Stomach (tissue), 19 donors: ENCODE measurements at places on chromosomes 6 and 20.
A peak's percentile ranks its signal among the peaks of the same experiment; 100 is the strongest.

DNA sequence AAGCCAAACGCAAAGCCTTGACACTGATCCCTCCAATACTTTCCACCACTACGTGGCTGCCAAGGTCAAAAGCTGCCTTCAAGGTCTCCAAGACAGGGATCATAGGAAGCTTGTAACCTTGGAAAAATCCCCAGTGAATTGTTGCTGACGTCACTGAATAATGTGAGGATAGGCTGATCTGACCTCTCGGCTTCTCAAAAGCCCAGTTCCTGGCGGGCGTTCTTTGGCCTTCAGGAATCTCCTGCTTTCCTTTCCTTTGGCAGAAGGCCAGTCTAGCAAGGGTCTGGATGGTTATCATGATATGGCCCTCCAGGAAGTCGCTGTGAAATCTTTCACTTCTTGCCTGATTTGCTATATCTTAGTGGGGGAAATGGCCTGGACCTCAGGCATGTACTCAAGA lies 61.4 kb upstream of the TNFAIP3 start:
- DNase-seq = peak; percentile 45

- no peak for DNase-seq
Observed at GRCh38 chr6:150697515-150697914, 97.8 kb downstream of the PLEKHG1 start.

- no peak for DNase-seq
Observed at GRCh38 chr6:138575257-138575656, 76.0 kb upstream of the NHSL1 start.

GRCh38 chr6:139533573-139534471 lies 159.4 kb upstream of the CITED2 start:
- peak; percentile 55 for DNase-seq

DNA sequence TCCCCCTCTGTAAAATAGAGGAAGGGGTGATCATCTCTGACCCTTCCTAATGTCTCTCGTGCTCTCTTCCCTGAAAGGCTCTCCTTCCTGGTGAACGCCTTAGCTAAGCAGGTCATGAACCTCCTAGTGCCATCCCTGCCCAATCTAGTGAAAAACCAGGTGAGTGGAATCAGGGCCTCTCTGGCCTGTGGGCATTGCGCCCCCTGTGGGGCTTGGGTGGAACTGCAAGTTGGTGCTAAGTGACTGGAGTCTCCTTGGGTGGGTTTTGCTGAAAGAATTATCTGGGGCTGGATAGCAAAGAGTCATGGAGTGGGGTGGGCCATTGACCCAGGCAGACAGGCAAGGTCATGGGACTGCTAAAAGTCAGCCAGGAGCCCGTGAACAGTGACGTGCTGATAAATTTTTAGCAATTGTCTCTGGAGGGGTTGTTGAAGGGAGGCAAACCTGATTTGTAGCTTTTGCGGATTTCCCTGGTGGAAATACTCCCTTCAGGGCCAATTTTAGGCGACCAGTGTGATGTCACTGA lies 8.9 kb downstream of the BPIFB1 start:
- DNase-seq = peak; percentile 70

- DNase-seq = no peak
Observed at GRCh38 chr20:47674145-47674544, 111.1 kb downstream of the SULF2 start.

- no peak for DNase-seq
Observed at GRCh38 chr6:6798448-6798860, 209.9 kb downstream of the LY86 start.

DNA sequence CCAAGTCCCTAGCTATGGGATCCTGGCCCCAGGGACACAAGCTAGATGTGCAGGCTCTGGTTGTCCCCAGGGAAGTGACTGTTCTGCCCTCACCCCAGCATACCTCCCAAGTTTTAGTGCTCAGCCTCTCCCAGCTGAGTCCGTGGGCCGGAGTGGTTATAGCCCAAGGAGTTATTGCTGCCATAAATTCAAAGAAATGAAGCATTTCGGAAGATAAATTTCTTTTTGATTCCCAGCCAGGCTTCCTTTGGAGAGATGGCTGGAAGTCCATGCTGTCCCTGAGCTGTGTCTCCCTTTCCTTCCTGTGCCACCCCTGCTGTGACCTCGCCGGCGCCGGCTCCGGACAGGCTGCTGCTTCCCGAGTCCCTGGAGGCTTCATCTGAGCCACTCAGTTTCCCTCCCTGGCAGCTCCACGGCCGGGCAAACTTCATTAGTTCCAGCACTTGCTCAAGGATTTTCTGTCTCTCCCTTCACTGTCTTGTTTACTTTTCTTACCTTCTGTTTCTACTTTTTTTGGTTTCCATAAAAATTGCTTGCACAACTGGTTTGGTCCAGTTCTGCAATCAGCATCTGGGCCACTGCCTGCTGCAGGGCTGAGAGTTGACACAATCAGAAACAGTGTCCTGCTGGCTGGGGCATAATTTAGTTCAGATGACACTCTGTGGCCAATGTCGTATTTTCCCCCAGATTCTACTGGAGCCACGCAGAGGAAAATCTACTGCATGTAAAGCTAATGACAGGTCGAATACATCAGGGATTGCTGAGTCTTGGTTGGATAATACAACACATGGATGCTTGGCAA lies 225.5 kb downstream of the SYNDIG1 start:
- peak; percentile 17 for DNase-seq

- DNase-seq = no peak
Observed at GRCh38 chr6:1240766-1241318, 71.1 kb upstream of the FOXQ1 start.

DNA sequence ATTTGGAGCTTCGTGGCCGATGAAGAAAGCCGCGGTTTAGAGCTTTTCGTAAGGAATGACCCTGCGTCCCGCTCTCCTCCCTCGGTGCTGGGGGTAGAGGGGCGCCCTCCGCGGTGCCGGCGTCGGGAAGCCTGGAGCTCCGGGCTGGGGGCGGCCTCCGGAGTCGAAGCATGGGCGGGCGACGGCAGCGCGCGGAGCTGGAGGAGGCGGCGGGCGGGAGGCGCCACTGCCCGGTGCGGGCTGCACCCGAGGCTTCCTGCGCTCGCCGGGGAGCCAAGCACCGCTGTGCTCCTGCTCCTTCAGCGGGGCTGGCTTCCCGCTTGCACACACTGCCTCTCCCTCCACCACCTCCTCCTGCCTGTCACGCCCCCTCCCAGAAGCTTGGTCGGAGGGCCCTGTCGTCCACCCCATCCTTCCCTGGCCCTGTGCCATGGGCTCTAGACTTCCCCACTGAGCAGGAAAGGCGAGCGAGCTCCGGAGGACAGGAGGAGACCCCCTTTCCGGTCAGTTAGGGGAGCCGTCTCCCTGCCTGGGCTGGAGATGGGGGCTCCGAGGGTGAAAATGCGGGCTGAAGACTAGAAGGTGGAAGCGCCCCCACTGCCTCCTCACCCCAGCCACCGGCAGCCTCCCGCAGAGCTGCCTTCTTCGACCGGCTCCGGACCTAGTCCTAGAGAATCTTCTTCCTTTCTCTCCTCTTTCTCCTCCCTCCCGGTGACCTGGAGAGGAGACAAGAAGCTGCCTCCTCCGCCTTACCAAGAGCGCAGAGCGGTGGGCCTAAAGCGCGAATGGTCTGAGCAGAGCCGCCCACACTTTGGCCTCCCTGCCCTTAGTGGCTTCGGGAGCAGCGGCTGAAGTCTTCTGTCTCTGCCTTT lies 1.8 kb downstream of the CDH4 start:
- peak; percentile 51 for DNase-seq

GRCh38 chr20:36851490-36851889 lies 24.4 kb upstream of the TLDC2 start:
- DNase-seq = no peak

DNA sequence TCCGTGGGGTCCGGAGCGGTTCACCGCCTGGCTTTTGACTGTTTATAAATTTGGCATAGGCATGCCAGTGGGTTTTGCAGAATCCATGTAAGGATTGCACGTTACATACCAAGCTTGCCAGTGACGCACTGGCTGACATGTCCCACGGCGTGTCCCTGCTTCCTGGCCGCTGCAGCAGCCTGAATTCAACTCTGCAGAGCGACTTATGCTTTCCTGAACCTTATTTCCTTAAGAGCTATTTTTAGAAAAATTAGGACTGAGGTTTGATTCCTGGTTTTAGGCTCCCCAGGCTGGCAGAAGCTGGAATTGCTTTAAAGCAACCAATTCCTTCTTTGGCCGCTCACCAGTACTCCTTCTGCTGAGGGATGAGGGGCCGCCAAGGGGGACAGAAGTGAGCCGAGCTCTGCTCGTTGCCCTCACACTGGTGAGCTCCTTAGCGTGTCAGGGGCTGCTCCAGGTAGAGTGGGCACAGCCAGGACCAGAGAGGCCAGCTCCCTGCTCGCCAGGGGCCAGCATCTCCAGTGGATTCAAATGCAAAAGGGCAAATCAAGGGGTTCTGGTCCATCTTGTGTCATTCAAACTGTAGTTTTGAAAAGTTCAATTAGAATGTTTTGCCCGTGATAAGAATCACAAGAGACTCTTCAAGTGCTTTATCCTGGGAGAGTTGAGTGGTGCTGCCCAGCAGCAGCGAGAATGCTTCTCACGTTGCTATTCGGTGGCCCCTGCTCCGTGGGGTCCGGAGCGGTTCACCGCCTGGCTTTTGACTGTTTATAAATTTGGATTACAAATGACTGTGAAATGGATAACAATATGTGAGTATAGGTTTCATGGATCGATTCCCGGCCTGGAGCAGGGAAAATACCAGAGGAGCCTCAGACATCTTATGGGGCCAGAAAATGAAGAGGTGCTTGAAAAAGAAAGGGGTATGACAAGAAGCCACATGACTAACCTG lies 17.5 kb upstream of the IRF4 start:
- no peak for DNase-seq

DNA sequence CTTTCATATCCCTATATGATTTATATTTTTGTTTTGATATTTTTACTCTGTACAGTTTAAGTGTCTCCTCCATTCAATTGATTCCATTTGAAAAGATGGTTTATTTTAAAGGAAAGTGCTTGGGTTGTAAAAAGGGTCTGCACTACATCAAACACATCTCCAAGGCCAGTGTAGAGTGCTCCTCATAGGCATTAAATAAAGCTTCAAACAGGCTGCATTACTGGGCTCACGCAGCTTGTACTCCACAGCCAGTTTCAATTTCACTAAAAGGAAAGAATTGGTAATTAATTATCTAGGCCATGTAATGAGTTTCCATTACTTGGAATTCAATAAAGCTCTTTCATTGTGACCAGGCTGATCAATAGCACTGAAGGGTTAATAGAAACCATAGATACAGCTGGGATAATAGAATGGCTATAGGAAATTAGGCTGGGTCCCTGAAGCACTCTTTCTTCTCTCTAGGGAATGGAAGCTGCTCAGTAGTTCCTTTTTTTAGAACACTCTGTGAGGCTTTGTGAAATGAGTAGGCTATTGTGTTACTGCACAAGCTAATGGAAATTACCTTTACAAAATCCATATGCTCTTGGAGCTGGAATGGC lies 442.2 kb downstream of the RNF144B start:
- DNase-seq = no peak

- peak; percentile 95 for DNase-seq
Observed at GRCh38 chr20:35575958-35576357, 34.1 kb downstream of the ERGIC3 start.

DNA sequence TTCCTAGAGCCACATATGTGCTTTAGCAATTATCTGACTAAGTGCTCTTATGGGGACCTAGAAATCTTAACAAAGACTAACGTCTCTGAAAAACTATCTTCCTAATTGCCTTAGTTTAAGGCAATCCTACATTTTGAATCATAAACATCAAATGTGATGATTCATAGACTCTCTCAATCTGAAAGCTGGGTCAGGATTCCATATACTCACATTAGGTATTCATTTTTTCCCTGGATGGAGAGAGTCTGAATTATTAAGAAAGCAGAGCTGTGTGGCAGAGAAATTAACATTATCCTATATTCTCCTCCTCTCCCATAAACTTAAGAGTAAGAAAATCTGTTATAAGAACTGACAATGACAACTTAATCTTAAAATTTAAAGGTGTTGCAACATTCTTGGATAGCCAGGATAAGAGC lies 1.6 kb upstream of the PRL start:
- DNase-seq = no peak

GRCh38 chr20:58102744-58103516 lies 125.5 kb downstream of the ANKRD60 start:
- DNase-seq = no peak

- DNase-seq = no peak
Observed at GRCh38 chr20:24672886-24673677, 203.7 kb downstream of the SYNDIG1 start.

DNA sequence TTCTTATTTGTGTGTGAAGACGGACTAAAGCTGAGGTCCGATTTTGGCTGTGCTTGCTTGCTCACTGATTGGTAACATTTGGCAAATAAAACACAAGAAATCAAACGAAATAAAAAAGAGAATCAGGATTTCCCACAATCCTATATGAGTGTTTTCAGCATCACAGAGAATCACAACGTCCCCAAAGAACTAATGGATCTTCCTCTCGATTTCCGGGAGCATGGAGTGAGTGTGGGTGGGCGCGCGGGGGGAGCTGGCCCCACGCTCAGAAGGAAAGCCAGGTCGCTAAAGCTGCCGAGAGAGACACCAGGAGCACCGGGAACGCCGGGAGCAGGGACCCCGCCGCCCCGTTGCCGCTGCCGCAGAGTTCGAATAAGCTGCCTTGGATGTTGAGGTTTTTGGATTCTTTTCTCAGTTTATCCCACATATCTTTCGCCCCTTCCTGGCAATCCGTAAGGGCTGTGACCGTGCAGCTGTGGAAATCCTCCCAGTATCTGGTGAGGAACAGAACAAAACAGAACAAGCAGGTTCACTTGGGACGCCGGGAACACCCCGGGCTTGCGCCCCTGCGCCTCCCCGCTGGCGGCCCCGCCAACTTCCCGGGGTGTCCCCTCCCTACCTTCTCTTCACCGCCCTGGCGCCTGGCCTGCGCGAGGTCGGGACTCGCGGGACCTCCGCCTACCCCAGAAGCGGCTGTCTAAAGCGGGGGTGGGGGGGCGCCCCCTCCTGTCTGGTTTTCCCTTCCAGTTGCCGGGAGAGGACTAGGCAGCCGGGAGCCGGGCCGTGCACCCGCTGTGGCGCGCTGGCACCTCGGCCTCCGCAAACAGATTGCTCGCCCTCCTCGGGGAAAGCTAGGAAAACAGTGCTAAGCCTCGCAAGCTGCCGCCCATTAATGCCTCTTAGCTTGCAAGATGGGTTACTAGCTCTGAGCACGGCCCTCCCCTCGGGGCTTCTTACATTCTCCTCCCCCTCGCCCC lies 7.7 kb downstream of the NRN1 start:
- DNase-seq = no peak

DNA sequence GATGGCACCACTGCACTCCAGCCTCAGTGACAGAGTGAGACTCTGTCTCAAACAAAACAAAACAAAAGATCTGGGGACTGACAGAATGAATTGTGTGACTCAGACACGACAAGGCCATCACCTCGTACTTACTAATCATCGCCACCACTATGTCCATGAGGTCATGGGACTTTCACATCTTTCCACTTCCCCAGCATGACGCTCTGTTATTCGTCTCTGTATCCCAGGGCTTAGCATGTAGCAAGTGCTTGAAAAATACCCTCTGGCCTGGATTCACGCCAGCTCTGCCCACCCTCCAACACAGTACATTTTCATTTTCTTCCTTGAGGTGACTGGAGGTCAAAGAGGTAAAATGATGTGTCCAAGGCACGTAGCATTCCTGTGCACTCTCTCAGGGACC lies 27.8 kb downstream of the FGD2 start:
- no peak for DNase-seq
